NCI-H510A (cell line): ENCODE measurements at places on chromosomes 12 and 14.
A peak's percentile ranks its signal among the peaks of the same experiment; 100 is the strongest.

GRCh38 chr14:94177806-94178205 is 3.7 kb downstream of the PPP4R4 start:
- DNase-seq, result no peak

DNA sequence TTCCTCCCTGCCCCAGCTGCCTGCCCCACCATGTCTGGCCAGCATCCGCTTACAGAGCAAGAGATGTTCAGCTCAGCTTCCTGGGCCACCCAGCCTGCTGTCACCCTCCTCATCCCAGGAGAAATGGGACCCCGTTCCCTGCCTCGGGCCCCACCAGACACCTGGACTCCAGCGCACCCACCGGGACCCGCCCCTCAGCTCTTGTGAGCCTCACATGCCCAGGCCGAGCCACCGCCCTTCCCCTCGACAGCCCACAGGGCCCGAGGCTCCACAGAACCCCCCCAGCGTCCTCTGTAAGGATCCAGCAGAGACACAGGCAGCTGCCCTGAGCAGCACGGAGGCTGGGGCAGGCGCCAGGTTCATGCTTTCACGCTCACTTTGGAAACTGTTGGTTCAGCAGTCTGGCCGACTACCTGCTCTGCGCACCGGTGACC is 18.4 kb upstream of the C14orf180 start:
- no peak for DNase-seq

DNA sequence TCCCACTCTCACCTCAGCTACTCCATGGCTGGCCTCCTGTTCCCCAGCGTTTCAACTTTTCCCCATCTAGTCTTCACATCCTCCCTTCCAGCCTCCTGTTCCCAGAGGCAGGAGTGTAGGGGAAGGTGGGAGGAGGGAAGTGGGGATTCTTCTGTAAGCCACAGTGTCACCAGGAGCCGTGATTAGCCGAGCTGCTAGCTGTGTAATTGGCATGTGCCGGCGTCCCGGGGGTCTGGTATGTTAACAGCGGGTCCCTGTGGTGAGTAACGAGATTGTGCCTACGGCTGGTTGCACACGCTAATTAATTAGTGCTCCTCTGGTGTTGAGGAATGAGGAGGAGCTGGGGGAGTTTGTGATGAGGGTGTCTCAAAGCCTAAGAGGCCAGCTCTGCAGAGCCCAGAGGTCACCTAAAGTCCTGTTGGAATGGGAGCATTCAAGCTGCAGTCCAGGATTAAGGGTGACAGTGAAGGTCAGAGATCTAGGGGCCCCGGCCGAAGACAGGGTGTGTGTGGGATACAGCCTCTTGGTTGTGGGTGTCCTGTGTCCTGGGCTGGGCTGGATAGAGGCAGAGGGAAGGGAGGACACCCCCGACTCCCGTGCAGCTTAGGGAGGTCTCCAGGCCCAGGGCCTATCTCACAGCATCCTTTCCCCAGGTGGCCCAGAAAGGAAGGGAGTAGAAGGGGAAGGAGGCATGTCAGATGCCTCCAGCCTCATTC is 10.0 kb upstream of the CALCOCO1 start:
- no peak for DNase-seq

DNA sequence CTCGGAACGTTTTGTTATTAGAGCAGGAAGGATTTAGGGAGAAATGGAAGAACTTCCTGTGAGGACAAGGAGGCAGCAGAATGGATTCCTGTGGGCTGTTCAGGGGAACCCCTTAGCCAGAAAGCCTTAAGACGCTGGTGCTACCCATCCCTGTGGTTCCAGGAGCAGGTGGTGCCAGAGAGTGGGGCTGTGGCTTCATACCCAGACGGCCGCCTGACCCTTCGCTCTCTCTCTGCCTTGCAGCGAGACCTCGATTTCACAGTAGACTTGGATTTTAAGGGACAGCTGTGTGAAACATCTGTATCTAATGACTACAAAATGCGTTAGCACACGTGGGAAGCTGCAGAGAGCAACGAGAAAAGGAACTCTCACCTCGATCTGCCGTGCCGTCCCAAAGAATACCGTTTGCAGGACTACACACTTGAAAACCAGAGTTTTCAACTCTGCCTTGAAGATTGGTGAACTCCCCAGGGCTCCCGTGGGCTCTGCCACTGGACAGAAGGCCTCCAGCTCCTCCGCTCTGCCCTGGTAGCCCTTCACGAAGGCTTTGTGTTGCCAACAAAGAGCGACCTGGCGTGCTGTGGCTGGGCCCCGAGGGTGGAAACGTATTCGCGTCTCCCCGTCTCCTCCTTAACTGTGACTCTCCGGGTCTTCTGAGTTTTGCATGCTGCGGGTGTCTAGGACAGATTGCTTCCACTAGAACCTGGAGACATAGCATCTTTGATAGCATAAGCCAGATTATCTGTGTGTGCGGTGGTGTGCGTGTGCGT is 102.0 kb downstream of the PRMT8 start:
- no peak for DNase-seq

- DNase-seq, result no peak
These were observed 22.2 kb downstream of the NR2C1 start for GRCh38 chr12:95051241-95051640.

GRCh38 chr14:67411370-67411769 is 595 bp downstream of the PLEK2 start:
- DNase-seq, result no peak

GRCh38 chr14:67526676-67527459 is 6.2 kb upstream of the PLEKHH1 start:
- DNase-seq, result peak; percentile 35

DNA sequence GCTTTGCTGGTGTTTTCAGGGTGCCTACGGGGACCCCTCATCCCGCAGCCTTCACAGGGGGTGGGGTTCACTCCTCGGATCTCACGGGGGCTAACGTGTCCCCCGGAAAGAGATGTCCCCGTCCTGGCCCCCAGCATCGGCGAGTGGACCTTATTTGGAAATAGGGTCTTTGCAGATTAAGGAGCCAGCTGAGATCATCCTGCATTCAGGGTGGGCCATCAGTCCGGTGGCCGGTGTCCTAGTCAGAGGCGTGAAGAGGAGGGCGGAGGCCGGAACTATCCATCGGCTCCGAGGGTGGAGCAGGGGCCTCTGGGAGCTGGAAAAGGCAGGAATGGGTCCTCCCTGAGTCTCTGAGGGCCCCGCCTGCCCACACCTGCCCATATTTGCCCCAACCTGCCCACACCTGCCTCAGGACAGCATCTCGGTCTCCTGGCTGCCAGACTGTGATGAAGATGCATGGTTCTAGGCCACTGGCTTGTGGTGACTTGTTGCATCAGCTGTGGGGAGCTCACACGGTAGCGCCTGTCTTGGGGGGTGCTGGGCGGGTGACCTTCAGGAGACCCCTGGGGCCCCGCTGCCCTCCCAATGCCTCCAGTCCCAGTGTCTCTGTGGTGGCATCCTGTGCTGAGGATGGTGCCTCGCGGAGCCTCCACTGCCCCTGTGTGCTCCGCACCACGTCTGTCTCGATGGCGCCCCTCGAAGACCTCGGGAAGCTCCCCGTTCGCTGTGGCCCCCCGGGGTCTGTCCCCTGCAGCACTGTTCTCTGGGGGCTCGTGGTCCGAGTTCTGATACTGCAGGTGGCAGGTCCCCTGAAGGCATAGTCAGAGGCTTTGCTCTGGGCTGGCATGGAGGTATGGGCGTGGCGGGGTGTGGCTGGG is 14.7 kb downstream of the NOC4L start:
- DNase-seq, result no peak

DNA sequence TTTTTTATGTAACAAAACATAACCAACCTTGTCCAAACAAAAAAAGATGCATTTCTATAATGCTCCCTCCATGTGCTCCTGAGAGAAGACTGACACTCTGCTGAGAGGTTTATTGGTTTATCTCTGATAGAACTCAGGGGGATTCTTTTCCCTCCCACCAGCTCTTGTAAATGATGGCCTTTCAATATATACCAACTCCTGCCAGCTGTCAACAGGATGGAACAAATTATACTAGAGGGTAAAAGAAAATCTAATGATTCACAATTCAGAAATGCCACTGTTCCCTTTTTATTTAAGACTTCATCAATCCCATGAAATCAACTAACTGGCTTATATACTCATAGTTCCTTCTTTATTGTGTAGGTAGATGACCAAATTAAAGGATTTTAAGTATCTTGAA is 25.4 kb downstream of the PSMC1 start:
- no peak for DNase-seq

DNA sequence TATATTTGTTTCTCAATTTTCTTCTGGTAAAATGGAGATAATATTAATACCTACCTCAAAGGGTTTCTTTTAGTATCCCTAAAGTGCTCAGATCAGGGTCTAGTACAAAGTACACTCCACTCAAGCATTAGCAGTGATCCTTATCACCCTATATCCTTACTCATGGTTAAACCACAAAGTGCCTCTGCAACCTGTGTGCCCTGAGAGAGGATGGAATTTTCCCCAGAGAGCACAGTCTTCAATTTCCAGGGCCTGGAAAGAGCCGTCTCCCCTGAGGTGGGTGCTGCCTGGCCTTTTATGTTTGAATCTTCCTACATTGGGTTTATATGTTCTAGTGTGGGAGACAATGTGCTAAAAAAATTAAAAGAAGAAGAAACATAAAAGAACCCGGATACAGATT is 183.1 kb upstream of the FBXO33 start:
- no peak for DNase-seq

DNA sequence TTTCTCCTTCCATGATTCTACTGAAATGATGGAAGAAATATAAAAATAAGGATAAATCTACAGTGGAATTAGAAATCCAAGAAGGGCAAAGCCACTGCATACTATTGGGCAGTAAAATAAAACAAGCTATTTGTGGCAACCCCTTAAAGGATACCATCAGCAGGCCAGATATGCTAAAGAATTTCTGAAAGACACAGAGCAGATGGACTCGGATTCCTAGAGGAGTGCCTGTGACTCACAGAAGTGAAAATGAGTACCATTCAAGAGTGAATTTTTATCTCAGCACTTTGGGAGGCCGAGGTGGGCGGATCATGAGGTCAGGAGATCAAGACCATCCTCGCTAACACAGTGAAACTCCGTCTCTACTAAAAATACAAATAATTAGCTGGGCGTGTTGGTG is 318.1 kb downstream of the LRIG3 start:
- no peak for DNase-seq

- no peak for DNase-seq
These were observed 101.6 kb downstream of the SOX5 start for GRCh38 chr12:23847857-23848256.

DNA sequence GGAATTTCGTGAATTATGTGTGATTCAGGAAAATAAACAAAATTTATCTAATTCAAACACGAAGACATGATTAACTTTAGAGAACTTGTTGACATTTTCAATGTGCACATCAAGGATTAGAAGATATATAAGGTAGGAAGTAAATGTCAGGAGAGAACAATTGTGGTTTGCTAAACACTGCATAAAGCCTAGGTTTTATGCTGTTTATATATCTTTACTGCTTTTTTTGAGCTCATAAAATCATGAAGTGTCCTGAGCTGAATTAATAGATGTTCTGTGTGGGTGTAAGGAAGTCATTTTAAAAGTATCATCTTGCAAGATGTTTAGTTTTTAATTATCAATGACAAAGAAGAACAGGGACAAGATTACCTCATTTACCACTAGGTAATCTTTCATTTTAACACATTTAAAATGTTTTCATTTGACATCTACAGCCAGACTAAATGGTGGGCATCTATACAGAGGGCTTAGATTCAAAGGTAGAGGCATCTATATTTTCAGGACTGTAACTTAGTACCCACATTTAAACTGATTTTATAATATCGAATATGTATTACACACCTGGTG is 382.8 kb downstream of the ADAMTS20 start:
- DNase-seq, result no peak
